Activated T-cell treated with anti-CD3 and anti-CD28 coated beads, Interleukin-2, amount 50 U/mL, for 48 hours (primary cell): ENCODE measurements at places on chromosomes 12 and 14.
A peak's percentile ranks its signal among the peaks of the same experiment; 100 is the strongest.

GRCh38 chr14:57153286-57153685 lies 115.4 kb downstream of the EXOC5 start:
- DNase-seq = no peak

- DNase-seq = no peak
These were observed 202.2 kb upstream of the HMGA2 start for GRCh38 chr12:65622056-65622455.

DNA sequence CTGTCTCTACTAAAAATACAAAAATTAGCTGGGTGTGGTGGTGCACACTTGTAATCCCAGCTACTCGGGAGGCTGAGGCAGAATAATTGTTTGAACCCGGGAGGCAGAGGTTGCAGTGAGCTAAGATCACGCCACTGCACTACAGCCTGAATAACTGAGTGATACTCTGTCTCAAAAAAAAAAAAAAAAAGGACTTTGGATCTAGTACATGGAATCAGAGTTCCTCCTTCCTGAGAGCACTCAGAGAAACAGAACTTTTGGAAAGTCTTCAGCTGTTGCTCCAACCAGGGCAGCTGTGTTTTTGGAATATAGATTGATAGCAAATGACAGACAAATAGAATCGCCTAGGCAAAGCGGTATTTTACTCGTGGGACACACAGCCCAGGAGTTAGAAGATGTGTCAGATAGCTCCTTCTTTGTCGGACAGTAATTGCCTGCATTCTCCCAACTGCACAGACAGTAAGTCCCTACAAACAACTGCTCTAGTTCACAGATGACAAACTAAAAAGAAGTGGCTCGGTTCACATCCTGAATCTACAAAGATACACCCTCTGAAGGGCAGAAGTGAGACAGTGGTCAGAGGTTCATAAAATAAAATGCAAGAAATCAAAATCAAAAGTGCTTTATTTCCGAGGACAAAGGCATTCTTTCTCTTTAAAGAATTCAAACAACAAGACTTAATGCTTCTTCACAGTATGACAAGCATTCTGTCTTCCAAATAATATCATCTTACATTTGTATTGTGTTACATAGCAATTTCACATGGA lies 17.1 kb upstream of the NEK9 start:
- DNase-seq = no peak

- no peak for DNase-seq
These were observed 128.0 kb downstream of the NDUFA12 start for GRCh38 chr12:94875525-94875924.

GRCh38 chr12:51383269-51383905 lies 7.8 kb downstream of the GALNT6 start:
- DNase-seq = no peak

DNA sequence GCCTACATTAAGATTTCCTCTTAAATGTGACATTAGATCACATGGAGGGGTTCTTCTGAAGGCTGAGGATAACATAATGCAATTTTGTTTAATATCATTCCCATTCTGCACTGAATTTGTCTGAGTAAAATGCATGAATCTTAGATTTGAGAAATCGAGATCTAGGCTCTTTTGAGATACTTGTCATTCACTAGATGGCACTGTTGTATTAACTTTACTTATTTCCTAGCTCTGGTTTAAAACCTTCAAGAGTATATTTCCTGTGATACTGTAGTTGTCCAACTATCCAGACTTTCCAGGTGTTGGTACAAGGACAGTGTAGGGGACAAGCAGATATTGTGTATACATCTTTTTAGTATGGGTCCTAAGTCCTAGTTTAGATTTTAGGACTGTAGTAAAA lies 91.7 kb upstream of the SEL1L start:
- DNase-seq = no peak

DNA sequence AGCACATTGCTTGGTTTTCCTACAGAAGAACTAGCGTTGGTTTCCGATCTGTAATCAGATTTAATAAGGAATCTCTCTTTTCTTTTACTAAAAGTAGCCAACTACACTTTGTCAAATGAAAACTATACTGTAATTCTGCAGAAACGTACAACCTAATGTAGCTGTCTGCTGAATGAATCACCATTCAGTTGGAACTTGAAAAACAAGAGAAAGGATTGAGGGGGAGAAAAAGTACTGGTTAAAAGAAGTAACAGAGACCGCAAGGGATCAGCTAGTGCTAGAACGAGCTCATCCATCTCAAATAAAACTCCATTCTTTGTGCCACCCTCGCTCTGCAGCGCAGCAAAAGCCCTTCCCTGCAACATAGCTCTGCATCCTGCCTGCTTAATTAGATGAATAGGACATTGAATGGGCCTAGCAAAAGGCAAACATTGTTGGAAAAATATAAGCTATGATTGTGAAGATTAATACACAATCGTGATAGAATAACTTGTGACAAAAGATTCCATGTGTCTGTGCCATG lies 2.6 kb downstream of the GARIN2 start:
- DNase-seq = no peak

- no peak for DNase-seq
These were observed 239.2 kb upstream of the FKBP4 start for GRCh38 chr12:2555487-2556082.

DNA sequence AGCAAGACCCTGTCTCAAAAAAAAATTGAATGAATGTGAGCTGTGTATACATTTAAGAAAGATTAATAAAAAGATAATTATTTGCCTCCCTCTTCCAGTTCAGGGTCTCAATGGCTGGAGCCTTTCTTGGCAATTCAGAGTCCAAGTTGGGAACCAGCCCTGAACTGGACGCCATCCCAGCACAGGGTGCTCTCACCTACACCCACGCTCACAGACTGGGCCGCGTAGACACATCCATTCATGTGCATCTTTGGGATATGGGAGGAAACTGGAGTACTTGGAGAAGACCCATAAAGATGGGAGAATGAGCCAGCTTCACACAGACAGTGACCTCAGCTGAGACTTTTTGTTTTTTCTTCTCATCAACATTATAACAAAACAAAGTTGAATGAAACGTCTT lies 6.5 kb downstream of the MAPK1IP1L start:
- DNase-seq = no peak

DNA sequence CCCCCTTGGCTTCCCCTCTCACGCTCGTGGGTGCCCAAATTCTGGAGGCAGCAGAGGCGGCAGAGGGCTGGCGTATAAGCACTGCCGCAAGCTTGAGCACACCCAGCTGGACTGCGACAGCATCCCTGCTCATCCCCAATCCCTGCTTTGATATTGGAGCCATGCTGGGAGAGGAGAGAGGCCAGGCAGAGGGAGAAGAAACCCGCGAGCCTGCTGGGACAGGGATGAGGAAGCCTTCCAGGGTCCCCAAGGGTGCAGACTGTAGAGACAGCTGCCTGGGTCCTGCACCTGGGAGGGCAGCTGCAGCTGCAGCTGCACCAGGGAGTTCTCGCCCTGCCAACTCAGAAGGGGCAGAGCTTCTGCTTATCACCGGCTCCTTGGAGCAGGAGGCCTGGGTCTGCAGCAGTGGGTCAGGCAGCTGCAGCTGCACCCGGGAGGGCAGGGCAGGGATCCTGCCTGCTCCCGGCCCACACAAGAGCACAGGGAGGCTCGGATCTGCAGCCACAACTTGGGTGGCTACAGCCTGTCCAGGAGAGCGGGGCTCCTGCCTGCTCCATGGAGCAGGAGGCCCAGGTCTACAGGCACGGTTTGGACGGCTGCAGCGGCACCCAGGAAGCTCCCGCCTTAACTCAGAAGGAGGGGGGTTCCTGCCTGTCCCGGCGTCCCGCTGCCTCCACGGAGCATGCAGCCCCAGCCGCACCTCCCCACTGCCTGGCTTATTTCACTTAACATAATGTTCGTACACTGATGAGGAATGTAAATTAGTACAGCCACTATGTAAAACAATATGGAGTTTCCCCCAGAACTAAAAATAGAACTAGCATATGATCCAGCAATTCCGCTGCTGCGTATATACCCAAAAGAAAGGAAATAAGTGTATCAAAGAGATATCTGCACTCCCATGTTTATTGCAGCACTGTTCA lies 60.4 kb upstream of the SGPP1 start:
- DNase-seq = no peak

GRCh38 chr12:57893431-57894353 lies 47.2 kb upstream of the CTDSP2 start:
- no peak for DNase-seq

- DNase-seq = no peak
These were observed 306.3 kb downstream of the APAF1 start for GRCh38 chr12:98951406-98951805.

DNA sequence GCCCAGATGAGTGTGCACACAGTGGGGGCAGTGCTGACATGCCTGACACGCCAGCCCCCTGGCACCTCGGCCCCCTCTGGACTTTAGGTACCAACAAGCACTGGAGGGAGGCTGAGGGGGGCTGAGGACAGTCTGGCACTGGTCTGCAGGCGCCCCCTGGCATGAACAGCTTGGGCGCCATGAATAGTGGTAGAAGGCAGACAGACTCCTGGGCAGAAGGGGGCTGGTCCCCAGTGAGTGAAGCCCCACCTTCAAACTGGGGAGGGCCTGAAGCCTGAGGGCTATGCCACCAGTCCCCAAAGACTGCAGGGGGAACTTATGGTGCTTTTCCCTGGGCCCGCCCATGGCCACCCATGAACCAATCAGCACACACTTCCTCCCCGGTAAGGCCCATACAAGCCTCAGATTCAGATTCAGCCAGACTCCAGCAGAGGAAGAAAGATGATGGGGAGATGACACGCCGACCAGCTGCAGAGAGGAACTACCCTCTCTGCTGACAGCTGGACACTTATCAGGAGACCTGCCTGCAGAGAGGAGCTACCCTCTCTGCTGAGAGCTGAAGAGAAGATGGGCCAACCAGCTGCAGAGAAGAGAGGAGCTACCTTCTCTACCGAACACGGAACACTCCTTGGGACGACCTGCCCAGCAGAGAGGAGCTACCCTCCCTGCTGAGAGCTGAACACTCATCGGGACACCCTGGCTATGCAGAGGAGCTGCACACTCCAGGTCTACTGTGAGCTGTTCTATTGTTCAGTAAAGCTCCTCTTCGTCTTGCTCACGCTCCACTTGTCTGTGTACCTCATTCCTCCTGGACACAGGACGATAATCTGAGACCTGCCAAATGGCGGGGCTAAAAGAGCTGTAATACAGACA lies 324.5 kb downstream of the PCNX1 start:
- DNase-seq = no peak

- DNase-seq = no peak
These were observed 6.3 kb downstream of the SIVA1 start for GRCh38 chr14:104758981-104759969.

DNA sequence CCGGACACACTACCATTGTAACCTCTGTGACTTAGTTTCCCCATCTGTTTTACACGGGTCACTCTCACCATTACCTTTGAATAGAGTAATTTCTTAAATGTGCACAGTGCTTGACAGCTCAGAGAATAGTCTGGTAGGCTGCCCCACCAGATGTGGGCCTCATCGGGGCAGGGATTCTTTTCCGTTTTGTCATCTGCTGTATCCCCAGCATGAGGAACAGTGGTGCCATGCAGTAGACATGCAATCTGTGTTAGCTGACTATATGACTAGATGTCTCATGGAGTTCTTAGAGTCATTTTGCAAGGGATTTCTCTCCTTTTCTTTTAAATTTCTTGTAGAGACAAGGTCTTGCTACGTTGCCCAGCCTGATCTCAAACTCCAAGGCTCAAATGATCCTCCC lies 44.9 kb upstream of the PLEKHG3 start:
- DNase-seq = no peak

DNA sequence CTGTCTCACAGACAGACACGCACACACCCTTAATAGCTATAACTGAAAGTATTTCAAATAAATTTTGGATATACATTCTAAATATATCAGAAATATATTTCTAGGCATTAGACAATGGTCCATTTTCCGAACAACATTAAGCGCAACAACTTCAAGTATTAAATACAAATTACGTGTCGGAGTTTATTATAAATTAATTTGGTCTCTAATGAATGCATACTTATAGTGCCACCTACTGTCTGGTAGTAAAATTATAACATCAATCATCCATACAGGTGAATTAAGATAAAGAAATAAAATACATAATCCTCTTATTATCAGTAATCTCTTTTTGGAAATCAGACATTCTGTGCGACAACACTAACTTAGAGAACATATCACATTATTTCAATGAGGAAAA lies 27.2 kb upstream of the CMAS start:
- DNase-seq = no peak

DNA sequence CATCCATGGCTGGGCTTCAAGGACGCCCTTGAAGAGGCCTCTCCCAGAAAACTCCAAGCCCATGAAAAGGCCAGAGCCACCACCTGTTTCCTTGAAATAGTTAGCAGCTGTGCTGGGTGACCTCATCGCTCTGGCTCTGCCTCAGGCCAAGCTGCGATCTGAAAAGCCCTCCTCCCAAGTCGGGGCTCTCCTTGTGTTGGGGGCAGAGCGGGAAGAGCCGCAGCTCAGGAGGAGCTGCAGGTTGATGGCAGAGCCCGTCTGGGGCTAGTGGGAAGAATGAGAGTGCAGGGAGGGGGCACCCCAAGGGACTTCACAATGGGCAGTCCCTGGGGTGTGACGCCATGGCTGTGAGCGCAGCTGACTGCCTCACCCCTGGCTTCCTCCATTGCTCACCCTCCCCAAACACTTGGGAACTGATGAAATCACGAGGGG lies 50.0 kb upstream of the STON2 start:
- DNase-seq = no peak

DNA sequence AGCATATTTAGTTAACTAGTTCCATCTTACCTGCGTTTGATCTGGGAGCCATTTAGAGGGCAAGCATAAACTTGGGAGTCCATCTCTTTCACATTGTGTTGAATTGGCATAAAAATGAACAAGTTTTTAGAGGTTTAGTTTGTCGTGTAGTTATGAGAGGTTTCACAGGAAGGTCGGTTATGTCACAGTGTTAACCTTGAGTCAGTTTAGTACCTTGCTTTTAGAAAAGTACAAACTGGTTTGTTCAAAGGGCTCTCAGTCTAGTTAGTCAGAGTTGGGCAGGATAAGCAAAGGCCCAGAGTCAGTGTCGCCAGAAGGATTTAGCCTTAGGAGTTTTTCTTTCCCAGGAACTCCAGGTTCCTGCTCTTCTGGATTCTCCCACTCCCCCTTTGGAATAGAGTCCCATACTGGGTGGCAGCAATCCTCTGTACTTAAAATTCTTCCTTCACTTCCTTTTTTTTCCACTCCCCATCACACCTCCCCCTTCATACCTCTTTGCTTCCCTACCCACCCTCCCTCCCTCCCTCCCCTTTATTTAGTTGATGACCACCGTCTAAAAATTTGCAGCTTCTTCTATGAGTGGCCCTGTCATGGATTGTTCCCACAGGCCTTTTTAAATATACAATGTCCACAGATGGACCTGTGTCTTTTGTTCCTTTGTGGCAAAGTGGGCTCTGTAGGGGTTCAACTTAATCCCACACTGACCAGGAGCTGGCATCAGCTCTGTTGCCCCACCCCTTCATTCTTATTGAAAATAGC lies 12.1 kb downstream of the PCBP2 start:
- peak; percentile 12 for DNase-seq
